Effector memory CD8-positive, alpha-beta T cell (primary cell): ENCODE measurements at places on chromosomes 3 and 15.

- no peak for DNase-seq
Measured at GRCh38 chr3:17444865-17445264, 297.6 kb downstream of the TBC1D5 start.

DNA sequence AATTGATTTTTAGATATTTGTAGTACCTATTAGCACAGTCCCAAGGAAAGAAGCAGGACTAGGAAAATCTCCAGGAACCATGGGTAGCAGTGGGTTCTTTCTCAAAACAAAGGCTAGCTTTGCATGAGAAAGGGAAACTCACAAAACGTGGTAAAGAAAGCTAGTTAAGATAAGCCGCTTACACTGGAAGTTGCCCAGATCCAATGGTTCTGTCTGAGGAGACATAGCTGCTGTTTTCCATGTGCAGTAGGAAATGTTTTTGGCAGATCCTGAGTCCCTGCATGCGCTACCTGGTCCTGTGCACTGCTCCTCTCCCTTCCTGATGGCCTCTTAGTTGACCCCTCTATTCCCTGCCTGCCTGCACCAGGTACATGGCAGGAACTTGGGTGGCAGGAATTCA lies 60.4 kb downstream of the TFG start:
- DNase-seq, result no peak

GRCh38 chr15:88711806-88712205 lies 73.0 kb downstream of the ISG20 start:
- no peak for DNase-seq

DNA sequence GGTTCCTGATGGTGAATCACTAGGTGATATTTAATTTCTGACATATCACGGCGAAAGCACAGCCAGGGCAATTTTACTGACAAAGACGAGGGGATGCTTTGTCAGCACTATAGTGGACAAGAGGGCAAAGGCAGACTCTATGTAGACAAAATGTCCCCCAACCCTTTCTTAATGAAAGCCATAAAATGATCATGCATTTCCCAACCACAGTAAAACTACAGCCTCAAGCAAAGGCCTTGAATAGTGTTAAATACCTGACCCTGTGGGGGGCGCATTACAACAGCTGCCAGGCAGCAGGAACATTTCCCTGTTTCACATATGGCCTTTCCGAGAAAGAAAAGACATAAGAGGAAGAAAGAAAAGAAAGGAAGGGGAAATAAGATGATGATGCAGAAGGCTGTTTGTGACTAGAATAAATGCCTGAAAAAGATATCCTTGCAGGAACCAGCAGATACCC lies 49.5 kb downstream of the GLDN start:
- no peak for DNase-seq

DNA sequence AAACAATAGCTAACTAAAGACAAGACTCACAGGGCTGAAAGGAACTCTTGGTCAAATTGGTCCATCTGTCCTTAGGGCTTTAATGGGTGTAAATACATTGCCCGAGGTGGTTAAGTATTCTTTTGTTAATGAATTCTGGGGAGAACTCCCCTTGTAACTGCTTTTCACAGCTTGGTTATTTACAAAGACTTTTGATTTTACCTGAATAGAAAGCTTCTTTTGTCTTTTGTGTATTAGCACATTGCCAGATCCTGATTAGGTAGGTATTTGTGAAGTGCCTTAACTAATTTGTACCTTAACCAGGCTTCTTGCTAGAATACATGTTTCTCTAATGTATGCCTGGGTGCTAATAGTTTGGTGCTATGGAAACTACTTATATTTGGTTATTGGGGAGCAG lies 14.0 kb downstream of the CHD2 start:
- no peak for DNase-seq

- no peak for DNase-seq
Measured at GRCh38 chr15:75032395-75032794, 9.0 kb downstream of the PPCDC start.

DNA sequence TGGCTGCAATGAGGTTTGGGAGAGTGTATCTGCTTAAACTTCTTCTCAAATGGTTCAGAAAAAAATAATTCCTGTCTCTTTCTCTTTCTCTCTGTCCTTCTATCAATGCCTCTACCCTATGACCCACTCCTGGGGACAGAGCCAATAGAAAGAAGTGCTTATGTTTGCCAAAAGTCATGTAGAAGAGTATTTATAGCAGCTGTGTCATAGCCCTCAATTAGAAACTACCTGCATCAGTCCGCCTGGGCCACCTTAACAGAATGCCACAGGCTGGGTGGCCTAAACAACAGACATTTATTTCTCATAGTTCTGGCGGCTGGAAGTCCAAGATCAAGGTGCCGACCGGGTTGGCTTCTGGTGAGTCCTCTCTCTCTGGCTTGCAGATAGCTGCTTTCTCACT lies 92.5 kb downstream of the HMG20A start:
- no peak for DNase-seq
